SJSA1 (cell line): ENCODE measurements at places on chromosomes 11 and 22.

- no peak for DNase-seq
Measured at GRCh38 chr11:84558085-84558905, 1068.8 kb downstream of the DLG2 start.

DNA sequence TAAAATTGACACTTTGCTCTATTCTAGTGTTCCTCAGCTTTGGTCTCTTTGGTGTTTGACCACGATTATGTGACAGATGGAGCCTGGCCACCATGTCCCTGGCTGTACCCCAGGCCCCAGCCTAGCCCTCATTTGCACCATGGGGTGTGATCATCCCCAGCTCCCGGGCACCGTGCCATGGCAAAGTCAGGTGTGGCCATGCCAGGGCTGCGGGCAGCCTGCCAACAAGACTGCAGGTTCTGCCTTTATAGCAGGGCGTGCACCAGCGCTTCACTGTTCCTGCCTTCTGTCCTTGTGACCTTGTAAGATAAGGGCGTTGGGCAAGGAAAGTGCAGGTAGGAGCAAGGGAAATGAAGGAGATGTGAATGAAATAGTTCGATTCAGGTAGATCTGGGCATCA, 22.4 kb upstream of the APOBEC3A start:
- DNase-seq, result no peak

DNA sequence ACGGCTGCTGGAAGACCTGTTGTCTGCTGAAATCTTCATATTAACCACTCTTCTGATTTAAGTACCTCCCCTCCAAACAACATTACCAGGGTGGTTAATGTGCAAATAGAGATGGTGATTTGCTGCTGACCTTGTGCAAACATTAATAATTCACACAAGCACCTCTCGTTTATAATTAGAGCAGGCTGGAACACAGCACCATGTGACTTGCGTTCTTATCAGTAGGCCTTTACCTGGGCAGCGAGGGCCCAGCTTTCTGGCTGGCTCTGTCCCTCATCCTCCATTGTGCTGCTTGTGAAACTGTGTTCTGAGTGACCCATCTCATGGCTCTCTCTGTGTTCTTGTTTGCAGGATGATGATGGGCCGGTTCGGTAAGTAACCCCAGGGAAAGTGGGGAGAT, 41.0 kb upstream of the PARVG start:
- DNase-seq, result no peak

- no peak for DNase-seq
Measured at GRCh38 chr22:45629469-45630089, 42.1 kb upstream of the ATXN10 start.

GRCh38 chr11:98155696-98156095, 865.1 kb upstream of the CNTN5 start:
- DNase-seq, result no peak

DNA sequence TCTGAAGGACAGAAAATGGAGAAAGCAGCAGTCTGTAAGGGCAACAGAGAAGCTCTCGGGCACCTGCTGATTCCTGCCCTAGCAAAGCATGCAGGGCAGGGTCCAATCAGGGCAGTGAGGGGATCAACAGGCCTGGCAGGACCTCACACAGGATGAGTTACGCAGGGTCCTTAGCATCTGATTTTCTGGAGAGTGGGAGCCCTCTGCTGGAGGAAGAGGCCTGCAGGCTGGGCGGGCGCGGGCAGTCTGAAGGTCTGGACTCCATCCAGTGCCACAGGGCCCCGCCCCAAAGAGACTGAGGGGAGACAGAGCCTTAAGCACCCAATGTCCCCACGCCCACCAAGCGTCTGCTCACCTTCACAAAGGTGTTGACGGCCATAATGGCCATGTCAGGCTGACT, 28.9 kb downstream of the AP1B1 start:
- peak; percentile 68 for DNase-seq

DNA sequence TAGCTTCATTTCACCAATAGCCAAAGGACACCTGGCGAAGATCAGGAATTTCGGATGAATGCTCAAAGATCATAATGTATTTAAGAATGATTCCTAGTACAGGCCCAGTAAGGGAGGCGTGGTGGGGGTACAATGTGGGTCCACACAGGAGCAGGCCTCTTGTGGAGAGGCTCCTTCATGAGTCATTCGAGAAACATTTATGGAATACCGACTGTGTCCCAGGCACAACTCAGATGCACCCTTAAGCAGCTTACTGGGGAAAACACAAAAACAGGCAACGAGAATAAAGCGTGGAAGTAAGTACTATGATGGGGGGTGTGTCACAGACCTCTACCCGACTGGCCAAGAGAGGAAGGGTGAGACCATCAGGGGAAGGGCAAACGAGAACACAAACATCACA, 44.5 kb downstream of the SMCO4 start:
- DNase-seq, result no peak
